Neural cell (in vitro differentiated cells): ENCODE measurements at places on chromosomes 7 and 10. TPM values are rescaled to one million over a fixed set of nuclear protein-coding genes. Genes with fewer than 3 reads are reported as not detected.

The CUBN gene
- 7.1 and 8.7 TPM in 2 replicates for polyA plus RNA-seq

The DEPP1 gene
- 4.3 and 5.2 TPM in 2 replicates for polyA plus RNA-seq

The CPA4 gene
- polyA plus RNA-seq: 8.9 and 9.2 TPM in 2 replicates

The RNLS gene
- 0.20 and 0.66 TPM in 2 replicates for polyA plus RNA-seq

The MET gene
- polyA plus RNA-seq: not detected in 2 replicates

The CYP2C8 gene
- polyA plus RNA-seq: 5.1 TPM in 2 replicates

The HOXA1 gene
- polyA plus RNA-seq: not detected in 2 replicates

The SH2D4B gene
- 1.4 and 1.6 TPM in 2 replicates for polyA plus RNA-seq

The GIMAP6 gene
- polyA plus RNA-seq: not detected in 2 replicates

The FAM25C gene
- polyA plus RNA-seq: not detected in 2 replicates

The C7orf57 gene
- polyA plus RNA-seq: not detected in 2 replicates

The PHKG1 gene
- polyA plus RNA-seq: 2.6 TPM in 1 of 2 replicates, not detected in the other

The TUBB8 gene
- polyA plus RNA-seq: 0.46 and 0.69 TPM in 2 replicates

The ARHGAP22 gene
- 0.15 and 0.70 TPM in 2 replicates for polyA plus RNA-seq

The IL15RA gene
- not detected in 2 replicates for polyA plus RNA-seq

The ITIH5 gene
- polyA plus RNA-seq: 0.28 TPM in 1 of 2 replicates, not detected in the other

The FGL2 gene
- polyA plus RNA-seq: 0.10 and 0.22 TPM in 2 replicates

The TMEM270 gene
- not detected in 2 replicates for polyA plus RNA-seq

The TDRD1 gene
- not detected in 2 replicates for polyA plus RNA-seq

The C10orf105 gene
- 0.11 TPM in 1 of 2 replicates, not detected in the other for polyA plus RNA-seq

The KIAA1549 gene
- 14.1 and 14.8 TPM in 2 replicates for polyA plus RNA-seq

The MALRD1 gene
- polyA plus RNA-seq: 0.21 TPM in 1 of 2 replicates, not detected in the other

The ADK gene
- 15.3 and 19.5 TPM in 2 replicates for polyA plus RNA-seq

The OR2A5 gene
- polyA plus RNA-seq: not detected in 2 replicates

The FBXW4 gene
- polyA plus RNA-seq: 7.7 and 11.8 TPM in 2 replicates

The ACSL5 gene
- polyA plus RNA-seq: not detected in 2 replicates

The HSPA12A gene
- 5.9 and 8.4 TPM in 2 replicates for polyA plus RNA-seq

The TMEM243 gene
- 3.7 and 5.9 TPM in 2 replicates for polyA plus RNA-seq

The LIPN gene
- polyA plus RNA-seq: not detected in 2 replicates

The GRM3 gene
- 15.9 TPM in 2 replicates for polyA plus RNA-seq

The FZD1 gene
- 2.9 and 3.7 TPM in 2 replicates for polyA plus RNA-seq

The IL2RA gene
- not detected in 2 replicates for polyA plus RNA-seq

The ARHGEF35 gene
- not detected in 2 replicates for polyA plus RNA-seq

The ERCC6 gene
- polyA plus RNA-seq: 13.9 and 16.8 TPM in 2 replicates

The NUTM2E gene
- polyA plus RNA-seq: 0.40 TPM in 1 of 2 replicates, not detected in the other

The EPO gene
- polyA plus RNA-seq: not detected in 2 replicates

The SPDYE1 gene
- not detected in 2 replicates for polyA plus RNA-seq

The RTKN2 gene
- polyA plus RNA-seq: 4.5 and 4.7 TPM in 2 replicates

The H2BK1 gene
- polyA plus RNA-seq: not detected in 2 replicates

The CPXM2 gene
- polyA plus RNA-seq: not detected in 2 replicates

The WDFY4 gene
- polyA plus RNA-seq: not detected in 2 replicates

The GALNT17 gene
- polyA plus RNA-seq: 15.7 and 17.6 TPM in 2 replicates

The LRRD1 gene
- 2.6 and 2.7 TPM in 2 replicates for polyA plus RNA-seq

The SLC26A3 gene
- not detected in 2 replicates for polyA plus RNA-seq
